ENCODE measurements at places on chromosomes 16 and 17.
A peak's percentile ranks its signal among the peaks of the same experiment; 100 is the strongest.

GRCh38 chr17:55368706-55369105 lies 52.9 kb downstream of the MMD start:
- no peak for DNase-seq

GRCh38 chr16:87375426-87376135 lies 8.0 kb downstream of the FBXO31 start:
- DNase-seq: no peak

DNA sequence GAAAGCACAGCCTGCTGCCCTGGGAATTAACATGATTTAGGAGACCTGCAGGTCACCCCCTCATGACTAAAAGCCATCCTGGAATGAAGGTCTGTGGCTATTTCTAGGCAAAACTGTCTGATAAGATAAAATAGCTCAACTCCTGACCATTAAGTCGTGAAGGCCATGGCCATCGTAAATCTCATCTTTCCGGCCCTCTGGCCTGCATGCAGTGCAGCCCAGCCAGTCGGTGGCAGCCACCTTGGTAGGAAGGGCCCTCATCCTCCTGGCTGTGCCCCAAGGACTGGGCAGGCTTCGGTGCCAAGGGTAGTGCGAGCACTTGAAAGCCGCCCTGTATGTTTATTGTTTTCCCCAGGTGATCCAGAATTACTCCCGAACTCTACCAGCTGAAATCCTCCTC lies 18.2 kb upstream of the MEOX1 start:
- DNase-seq: no peak

DNA sequence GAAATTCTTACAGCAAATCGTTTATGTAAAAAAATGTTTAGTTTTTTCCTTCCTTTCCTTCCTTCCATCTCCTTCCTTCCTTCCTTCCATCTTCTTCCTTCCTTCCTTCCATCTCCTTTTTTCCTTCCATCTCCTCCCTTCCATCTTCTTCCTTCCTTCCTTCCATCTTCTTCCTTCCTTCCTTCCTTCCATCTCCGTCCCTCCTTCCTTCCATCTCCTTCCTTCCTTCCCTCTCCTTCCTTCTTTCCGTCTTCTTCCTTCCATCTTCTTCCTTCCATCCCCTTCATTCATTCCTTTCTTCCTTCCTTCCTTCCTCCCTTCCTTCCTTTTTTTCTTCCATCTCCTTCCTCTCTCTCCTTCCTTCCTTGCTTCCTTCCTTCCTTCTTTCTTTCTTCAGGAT lies 22.7 kb downstream of the MYOCD start:
- DNase-seq: no peak

DNA sequence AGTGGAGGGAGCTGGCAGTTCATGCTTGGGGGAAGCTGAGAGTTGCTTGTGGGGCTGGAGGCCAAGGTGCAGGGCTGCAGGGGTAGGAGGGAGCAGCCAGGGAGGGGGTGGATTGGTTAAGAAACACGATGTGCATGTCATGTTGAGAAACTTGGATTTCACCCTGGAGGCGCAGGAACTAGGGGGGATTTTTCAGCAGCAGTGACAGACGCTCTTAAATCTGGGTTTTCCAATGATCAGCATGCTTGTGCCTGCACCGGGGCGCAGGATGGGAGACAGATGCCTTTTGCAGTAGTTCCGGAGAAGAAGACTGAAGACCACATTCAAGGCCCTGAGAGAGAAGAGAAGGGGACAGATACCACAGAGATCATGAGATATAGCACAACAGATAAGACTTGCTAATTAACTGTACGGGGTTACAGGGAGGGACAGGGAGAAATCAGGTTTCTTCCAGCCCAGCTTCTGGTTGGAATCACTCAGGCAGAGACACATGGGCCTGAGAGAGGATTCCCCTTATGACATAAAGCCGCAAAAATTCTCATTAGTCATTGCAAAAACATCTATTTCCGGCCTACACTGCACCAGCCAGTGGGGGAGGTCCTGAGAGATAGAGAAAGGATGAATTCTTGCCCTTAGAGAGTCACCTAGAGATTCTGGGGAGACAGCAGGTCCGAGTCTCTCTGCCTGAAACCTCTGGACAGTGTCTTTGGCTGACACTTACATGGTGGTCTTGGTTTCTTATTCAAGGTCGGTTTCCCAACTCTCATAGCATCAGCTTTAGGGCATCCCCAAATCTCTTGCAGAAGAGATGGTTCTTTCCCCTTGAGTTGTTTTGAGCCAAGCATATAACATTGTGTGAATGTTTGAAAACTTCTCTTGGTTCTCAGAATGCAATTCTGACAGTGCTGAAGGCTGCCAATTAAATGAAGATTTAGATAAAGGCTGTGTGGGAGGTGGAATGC lies 27.1 kb downstream of the CDH13 start:
- peak; percentile 46 for DNase-seq

- no peak for DNase-seq
Observed at GRCh38 chr17:29383686-29384085, 6.5 kb upstream of the TAOK1 start.

DNA sequence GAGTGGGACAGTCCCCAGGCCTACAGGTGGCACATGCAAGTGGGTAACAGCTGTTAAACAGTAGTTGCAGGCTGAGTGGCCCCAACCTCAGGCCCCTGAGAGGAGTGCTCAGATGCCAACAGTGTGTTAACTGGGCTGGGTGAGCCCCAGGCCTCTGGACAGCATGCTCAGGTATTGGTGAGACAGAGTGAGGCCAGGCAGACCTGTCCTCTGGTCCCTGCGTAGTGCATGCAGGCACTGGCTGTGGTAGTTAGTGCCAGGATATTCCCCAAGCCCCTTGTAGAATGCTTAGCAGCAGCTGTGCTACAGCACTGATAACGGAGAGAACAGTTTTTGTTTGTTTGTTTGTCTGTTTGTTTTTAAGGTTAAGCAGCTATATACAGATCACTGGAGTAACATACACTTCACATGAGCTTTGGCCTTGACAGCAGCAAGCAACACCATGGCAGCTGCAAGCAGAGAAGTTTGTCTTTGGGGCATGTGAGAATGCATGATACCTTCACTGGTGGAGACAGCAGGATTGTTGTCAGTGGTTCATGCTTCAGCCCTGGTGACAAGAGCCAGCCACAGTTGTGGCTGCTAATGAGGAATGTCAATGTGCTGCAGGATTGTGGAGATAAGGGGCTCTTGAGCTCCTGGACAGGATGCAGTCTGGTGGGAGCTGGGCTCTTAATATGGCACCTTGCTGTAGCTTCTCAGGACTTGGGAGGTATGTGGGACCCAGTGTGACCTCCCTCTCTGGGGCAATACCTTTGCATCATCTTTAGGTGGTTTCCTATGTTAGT lies 614.4 kb downstream of the CDH11 start:
- no peak for DNase-seq

DNA sequence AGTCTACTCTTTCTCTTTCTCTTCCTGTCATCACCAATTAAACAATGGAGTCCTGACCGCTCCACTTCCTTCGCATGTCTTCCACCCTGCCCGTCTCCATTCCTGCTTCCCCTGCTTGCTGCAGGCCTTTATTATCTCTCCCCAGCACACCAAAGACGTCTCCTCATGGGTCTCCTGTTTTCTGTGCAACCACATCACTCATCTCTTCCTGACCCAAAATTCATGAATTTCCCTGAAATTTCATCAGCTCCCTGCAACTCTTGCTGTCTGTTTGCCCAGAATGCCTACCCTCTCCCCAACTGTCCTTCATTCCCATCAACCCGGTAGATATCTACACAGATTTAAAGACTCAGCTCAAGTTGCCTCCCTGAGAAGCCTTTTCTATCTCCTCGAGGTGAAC lies 76.7 kb upstream of the ALOX12 start:
- no peak for DNase-seq

- no peak for DNase-seq
Observed at GRCh38 chr17:14060706-14061105, 8.6 kb upstream of the COX10 start.

- no peak for DNase-seq
Observed at GRCh38 chr17:36540696-36541095, 4.0 kb upstream of the GGNBP2 start.

- no peak for DNase-seq
Observed at GRCh38 chr16:14475370-14476139, 154.5 kb downstream of the PARN start.

- no peak for DNase-seq
Observed at GRCh38 chr16:11833951-11834695, 17.2 kb downstream of the RSL1D1 start.

DNA sequence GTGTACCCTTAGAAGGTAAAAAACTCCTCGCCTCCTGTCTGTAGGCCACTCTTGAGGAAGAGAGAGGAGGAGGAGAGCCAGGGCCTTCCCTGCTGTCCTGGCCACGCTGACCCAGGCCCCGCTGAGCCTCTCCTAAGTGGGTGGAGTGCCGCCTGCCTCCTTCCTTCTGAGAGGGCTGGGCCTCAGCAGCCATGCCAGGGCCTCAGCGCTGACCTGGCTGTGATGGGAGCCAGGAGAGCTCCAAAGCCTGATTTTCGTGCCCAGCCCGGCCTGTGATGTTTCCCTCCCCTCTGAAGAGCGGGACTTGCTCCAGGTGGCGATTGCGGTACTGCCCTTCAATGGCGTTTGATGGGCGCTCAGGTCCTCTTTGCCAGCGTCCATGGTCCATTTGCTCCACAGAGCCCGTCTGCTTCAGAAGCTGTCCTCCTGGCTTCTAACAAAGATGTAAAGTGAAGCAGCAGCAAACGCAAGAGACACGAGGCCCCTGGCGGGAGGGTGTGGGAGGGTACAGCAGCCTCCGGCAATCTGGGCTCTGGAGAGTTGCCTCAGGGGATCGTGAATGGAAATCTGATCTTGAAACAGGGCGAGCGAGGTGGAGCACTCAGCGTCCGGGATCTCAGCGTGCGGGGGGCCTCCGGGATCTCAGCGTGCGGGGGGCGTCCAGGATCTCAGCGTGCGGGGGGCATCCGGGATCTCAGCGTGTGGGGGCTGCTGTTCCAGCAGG lies 93.5 kb downstream of the NPIPB11 start:
- DNase-seq: no peak

DNA sequence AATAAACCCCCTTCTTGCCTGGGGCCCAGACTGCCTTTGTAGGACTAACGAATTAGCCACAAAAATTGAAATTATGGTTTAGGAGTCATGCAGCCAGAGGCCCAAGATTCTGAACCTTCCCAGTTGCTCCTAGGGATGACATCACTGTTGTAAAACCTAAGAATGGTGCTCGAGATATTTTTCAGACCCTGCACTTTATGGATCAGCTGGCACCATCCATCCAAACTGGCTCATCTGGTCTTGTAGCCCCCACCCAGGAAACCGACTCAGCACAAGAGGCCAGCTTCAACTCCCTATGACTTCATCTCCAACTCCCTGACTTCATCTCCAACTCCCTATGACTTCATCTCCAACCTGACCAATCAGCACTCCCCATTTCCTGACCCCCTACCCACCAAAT lies 10.9 kb upstream of the EVPL start:
- no peak for DNase-seq

DNA sequence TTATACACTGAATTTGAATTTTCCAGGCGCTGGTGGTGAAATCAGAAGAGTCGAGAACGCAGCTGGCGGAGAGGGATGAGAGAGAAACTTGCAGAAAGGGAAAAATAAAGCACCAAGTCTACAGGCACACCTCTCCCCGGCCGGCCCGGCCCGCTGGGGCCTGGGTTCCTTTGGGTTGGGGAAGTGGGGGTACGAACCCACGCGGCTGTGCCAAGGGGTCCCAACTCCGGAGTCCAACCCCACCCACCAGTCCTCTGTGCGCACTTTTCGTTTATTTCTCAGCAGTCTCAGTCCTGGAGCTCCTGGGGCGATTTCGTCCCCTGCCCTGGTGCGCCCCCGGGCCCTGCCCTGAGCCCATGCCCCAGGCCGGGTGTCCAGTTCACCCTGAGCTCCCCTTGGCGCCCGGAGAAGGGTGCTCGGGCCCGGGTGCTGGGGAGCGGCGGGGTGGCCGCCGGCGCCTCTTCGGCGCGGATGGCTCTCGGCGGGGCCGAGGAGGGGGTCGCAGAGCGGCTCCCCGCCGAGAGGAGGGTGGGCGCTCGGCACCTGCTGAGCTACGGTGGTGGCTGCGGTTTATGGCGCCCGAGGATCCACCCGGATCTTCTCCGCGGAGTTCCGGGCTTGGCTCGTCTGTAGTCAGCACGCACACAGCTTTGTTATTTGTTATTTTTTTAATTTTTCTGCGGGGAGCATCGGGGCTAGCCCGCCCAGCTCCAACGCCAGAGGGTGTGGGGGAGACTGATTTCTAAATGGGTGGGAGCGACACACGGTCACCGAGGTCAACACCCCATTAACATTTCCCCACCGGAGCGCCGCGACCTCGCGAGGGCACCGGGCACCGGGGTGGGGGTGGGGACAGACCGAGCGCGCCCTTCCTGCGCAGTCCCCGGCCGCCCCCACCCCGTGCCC lies 15.7 kb upstream of the CBX8 start:
- no peak for DNase-seq

GRCh38 chr16:2904922-2905240 lies 6.8 kb upstream of the FLYWCH1 start:
- no peak for DNase-seq

DNA sequence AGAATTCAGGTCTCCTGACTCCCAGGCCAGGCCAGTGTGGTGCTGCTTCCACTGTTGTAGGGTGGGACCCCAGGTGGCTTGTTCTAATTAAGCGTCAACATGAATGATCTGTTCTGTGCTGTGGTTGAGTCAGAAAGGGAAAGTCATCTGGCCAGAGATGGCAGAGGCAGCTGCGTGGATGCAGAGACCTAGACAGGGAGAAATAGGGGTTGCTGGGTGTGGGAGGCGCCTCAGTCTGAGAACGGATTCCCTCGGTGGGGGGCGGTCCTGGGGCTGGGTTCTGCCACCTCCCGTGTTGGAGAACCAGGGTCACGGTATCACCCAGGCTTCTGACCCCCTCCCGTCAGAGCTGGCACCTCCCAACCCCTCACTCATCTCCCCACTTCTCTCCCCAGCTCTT lies 5.6 kb downstream of the FBRS start:
- no peak for DNase-seq

Measured in CD4-positive, alpha-beta T cell treated with Interleukin-6 at 100 ng/mL for 8 hours (primary cell).